ENCODE measurements at places on chromosomes 16 and 17.

DNA sequence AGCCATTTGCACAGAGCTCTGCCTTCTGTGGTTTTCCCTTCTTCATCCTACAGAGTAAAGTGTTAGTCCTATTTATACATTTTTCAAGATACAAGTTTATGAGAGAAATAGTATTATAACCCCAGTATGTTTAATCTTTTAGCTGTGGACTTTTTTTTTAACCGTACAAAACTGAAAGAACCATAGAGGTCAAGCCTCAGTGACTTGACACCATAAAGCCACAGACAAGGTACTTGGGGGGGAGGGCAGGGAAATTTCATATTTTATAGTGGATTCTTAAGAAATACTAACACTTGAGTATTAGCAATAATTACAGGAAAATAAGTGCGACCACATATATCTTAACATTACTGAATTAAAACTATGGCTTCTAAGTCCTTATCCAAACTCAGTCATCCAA is 17.0 kb upstream of the RAB11FIP4 start:
- no peak for DNase-seq

GRCh38 chr17:77354670-77355455 is 214.1 kb downstream of the SEC14L1 start:
- DNase-seq = peak; percentile 76

- DNase-seq = no peak
Observed at GRCh38 chr16:81096715-81097208, 567 bp upstream of the GCSH start.

- no peak for DNase-seq
Observed at GRCh38 chr17:31497994-31498826, 106.7 kb downstream of the RAB11FIP4 start.

DNA sequence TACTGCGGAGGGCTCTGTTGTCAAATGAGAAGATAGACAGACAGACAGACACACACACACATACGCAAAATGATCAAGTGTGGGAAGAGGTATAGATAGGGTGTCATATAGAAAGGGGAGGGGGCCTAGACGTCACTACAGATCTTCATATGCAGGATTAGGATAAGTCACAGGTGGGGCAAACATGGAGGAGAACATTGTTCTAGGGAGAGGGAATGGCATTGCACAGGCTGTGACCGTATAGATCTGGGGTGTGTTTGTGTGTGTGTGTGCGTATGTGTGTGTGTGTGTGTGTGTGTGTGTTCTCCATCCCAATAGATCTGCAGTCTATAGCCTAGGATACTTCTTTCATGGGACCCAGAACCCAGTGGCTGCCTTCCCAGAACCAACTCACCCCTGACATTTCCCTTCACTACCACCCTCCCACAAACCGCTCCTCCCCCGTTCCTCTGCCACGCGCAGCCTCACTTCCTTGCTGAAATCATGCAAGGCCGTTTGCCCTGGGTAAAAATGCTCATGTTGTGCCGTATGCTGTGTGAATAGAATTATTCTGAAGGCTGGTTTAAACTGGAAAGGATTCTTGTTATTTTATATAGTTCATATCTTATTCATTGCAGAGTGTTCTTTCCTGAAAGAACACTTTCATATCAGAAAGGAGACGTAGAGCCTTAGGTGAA is 50.5 kb upstream of the CCL1 start:
- DNase-seq = no peak

DNA sequence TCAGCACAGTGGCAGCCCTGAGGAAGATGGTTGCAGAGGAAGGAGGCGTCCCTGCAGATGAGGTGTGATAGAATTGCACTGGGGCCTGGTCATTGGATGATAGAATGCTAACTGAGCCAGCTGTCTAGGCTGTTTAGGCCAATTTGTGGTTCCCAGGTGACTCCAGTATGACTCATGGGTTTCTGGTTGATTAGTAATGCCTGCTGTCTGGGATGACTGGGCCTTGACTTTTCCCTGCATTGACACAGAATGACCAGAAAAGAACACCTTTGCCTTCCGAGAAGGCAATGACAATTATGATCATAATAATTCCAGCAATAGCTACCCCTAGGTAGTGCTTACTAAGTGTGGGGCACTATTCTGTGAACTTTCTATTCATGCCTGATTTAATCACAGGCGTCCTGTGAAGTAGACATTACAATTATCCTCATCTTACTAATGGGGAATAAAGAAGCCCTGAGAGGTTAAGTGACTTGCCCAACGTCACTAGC is 31.5 kb downstream of the USP43 start:
- DNase-seq = no peak

- no peak for DNase-seq
Observed at GRCh38 chr16:12271006-12271405, 294.5 kb downstream of the SNX29 start.

GRCh38 chr17:27776882-27777624 is 23.3 kb downstream of the NOS2 start:
- DNase-seq = no peak

- no peak for DNase-seq
Observed at GRCh38 chr17:40027614-40028012, 12.4 kb downstream of the CSF3 start.

DNA sequence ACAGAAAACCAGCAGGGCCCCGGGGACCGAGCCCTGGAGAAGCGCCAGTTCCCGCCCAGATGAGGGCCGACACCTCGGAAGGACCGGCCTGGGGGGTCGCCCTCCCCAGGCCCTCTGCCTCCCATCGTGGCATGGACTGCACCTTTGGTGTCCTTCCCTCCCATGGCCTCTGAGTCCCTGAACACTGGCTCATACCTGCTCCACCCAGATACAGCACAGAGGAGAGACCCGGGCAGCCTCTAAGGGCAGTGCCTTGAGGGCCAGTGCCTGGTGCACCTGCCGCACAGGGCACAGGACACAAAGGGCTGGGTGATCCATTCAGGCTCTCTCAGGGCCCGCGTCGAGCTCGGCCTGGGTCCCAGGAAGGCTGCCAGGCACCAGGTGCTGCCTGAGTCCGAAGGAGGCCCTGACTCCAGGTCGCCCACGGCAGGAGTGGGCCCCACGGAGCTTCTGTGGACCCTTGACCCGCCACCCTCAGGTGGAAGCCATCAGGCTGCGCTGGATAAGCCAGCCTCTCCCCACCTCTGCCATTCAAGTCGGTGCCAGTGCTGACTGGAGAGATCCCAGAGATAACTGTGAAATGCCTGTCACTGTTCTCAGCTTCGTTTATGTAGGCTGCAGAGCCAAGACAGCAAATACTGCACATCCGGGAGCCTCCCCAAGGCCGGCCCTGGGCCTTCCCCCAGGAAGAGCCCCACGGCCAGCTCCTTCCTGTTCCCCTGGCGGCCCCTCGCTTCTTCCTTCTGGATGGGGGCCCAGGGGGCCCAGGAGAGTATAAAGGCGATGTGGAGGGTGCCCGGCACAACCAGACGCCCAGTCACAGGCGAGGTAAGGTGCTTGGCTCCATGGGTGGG is at the start of gene ZG16B:
TSS of gene ZG16B (plus strand) at position 803 of the 854 bp plus-strand sequence. CDS start 139 bp downstream, outside the sequence.
- DNase-seq = no peak

- no peak for DNase-seq
Observed at GRCh38 chr17:77644181-77645071, 314.1 kb upstream of the TNRC6C start.

DNA sequence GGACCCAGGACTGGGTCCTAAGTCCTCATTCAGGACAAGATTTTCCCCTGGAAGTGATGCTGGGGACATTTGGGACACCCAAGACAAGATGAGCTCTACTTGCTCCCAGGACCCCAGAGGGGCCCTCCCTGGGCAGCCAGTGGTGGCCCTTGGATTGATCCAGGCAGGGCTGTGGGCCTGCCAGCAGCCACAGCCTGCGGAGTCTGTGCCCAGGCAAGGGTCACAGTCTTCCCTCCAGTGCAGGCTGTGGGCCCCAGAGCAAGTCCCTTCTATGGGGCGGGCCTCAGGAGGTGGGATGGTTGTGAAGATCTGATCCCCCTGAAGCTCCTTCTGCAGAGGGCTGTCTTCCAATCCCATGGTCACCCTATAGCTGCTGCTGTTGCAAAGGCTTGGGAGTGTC is 12.6 kb downstream of the CA7 start:
- DNase-seq = no peak

DNA sequence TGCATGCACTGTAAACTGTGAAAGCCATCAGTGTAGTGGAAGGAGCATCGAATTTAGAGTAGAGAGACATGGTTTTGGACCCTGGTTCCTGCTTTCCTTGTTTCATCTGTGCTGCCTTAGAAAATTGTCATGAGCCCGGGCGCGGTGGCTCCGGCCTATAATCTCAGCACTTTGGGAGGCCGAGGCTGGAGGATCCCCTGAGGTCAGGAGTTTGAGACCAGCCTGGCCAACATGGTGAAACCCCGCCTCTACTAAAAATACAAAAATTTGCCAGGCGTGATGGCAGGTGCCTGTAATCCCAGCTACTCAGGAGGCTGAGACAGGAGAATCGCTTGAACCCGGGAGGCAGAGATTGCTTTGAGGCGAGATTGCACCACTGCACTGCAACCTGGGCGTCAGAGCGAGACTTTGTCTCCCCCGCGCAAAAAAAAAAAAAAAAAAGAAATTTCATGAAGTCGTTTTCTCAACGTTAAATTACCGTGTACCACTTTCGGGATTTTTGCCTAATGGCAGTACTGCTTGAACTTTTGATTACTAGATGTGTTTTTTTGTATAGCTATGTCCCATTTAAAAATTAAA is 912 bp downstream of the COQ7 start:
- DNase-seq = no peak

DNA sequence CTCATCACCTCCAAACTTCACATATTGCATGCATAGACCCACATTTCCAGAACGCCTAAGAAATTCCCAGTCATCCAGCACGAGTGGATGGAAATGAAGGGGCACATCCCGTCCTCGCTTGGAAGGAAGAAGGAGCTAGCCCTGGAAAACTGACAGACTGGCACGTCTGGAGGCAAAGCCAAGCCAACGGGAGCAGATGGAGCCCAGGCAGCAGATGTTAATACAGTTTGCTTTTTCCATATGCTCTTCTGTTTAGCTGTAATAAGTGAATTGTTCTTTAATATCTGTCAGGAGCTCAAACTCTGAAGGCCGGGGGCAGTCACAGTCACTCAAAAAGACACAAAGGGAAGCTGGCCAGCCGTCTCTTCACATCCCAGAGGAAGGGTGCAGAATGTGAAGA is 187.7 kb downstream of the XYLT1 start:
- DNase-seq = no peak

DNA sequence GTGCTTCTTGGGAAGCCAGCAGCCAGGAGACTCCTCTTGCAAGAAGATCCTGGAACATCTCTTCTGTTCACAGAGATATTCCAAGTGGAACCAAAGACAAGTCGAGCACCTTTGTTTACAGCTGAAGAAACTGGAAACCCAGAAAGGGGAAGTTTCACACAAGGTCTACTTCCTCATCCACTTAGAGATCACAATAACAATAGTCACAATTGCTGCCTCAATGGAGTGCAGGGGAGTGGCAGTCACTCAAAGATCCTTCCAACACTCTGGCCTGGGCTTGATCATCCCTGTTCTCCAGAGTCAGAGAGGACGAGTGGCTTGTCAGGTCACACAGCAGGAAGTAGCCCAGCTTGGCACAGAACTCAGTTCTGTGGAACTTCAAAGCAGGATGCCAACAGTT is 46.9 kb upstream of the SIAH1 start:
- DNase-seq = no peak

DNA sequence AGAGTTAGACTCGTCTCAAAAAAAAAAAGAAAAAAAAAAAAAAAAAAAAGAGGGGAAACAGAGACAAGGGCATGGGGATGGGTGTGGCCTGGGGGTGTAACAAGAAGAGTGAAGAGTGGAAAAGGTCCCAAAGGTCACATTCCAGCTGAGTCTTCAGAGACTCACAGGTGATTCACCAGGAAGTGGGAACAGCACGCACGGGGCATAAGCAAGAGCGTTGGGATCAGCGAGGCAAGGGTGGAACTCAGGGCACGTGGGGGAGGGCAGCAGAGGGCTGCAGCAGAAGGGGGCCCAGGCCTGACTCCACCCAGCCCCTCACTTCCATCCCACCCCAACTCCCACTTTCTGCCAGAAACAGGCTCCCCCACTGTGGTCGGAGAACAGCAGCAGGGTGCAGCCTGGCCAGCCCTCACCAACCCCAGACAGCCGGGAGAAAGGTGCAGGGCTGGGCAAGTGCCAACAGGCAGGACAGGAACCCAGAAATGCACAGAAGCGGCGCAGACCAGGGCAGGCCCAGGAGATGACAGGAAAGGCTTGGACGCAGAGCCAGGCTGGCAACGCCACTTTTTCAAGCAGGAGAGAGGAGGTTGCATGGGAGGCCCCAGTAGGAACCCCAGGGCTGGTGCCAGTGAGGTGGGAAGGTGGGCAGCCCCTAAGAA is 3.3 kb downstream of the MEAK7 start:
- DNase-seq = no peak

DNA sequence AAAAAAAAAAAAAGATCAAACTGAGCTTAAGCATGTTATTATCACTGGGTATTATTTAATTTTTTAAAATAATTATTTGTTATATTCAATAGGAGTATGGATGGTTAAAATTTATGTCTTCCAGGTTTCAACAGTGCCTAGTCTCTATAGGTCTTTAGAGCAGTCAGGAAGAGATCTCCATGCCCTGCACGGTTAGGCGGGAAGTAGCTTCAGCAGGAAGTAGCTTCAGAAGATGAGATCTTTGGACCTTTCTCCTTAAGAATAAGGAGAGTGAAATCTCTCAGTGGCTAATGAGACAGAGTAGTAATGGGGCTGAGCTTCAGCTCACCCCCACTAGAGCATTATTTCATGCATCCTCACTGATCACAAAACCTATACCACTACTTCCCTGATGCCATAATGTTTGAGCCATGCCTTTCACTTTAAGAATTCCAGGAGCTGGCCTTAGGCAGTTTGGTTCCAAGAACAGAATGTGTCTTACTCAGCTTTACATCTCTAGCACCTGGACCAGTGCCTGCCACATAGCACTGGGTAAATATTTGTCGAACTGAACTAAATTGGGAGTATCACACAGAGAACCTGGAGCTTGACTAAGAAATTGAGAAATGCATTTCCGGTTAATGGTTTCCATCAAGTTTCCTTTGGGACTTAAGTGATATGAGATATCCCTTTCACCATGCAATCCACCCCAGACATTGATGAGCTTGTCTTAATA is 43.5 kb downstream of the SCPEP1 start:
- no peak for DNase-seq

GRCh38 chr17:2749058-2749783 is at the start of gene CCDC92B:
Gene CCDC92B (minus strand): TSS chr17:2749652. CDS start chr17:2735145, 14,507 bp downstream.
- DNase-seq = no peak

GRCh38 chr17:4607773-4608187 is 23.5 kb downstream of the SMTNL2 start:
- peak; percentile 68 for DNase-seq

GRCh38 chr17:7056386-7056785 is 12.5 kb upstream of the SLC16A11 start:
- DNase-seq = no peak

- peak; percentile 58 for DNase-seq
Observed at GRCh38 chr16:13866073-13866472, 53.9 kb upstream of the ERCC4 start.

DNA sequence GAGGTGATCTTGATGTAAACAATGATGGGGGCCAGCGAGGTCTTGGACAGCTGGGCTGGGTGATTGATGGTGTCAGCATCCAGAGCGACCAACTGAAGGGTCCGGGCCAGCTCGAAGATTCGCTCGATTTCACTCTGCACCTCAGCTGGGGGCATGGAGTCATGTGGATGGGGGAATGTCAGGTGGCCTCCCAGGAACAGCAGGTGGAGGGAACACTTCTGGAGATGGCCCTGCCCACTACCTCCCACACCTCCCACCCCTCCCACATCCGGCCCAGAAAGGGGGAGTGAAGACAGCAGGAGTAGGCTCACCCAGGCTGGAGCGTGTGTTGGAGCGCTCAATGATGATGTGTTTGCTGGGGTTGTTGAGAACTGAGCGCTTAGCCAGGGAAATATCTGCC is 13.7 kb downstream of the CACNB1 start:
- DNase-seq = no peak

Measured in heart right ventricle (tissue), 16 donors.